Suprapubic skin (tissue), 4 donors: ENCODE measurements at places on chromosomes 11 and 22. TPM values are rescaled to one million over a fixed set of nuclear protein-coding genes. Genes with fewer than 3 reads are reported as not detected.
A peak's percentile ranks its signal among the peaks of the same experiment; 100 is the strongest.

DNA sequence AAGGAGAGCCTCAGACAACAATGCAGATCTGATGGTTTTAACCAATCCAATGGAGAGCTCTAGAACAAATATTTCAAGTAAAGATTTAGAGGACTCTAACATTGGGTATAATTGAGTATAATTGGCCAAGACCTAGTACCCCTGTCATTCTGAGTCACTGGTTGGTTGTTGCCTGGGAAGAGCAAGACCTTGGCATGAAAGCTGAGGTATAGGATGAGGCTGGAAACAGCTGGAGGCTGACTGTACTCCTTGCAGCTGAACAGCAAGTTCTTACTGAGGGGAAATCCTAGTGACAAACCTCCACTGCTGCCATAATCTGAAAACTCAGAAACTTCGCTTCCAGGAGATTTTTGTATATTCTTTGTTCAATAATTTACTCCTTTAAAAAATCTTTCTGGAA lies 54.3 kb upstream of the MUC15 start:
- no peak overlapping the region for H3K27ac ChIP-seq
- H3K4me1 ChIP-seq = no peaks in the 10 kb centered on the region
- H3K36me3 ChIP-seq = no peaks in the 10 kb centered on the region

DNA sequence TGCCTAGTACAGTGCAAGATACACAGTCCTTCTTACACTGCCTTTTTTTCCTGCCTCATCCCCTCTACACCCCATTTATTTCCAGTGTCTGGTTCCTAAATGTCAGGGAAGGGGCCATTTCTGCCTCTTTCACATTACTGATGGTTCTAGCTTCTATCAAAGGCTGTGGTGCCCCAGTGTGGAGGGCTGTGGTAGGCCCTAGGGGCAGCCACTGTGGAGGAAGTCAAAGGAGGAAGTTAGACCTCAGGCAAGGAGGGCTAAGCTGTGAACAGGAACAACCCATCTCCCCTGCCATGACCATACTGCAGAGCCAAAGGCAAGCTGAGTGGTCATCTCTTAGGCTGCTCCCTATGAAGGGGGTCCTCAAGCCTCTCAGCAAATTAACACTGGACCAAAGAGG lies 81.9 kb upstream of the CRTAM start:
- H3K27ac ChIP-seq = no peak overlapping the region
- H3K4me1 ChIP-seq = no peaks in the 10 kb centered on the region
- no peaks in the 10 kb centered on the region for H3K36me3 ChIP-seq
- no peaks in the 10 kb centered on the region for H3K27me3 ChIP-seq

OSBP2 gene
- total RNA-seq = 6.8 TPM

SEPTIN3 gene
- 2.7 TPM for total RNA-seq

C11orf86 gene
- total RNA-seq = not detected

DNA sequence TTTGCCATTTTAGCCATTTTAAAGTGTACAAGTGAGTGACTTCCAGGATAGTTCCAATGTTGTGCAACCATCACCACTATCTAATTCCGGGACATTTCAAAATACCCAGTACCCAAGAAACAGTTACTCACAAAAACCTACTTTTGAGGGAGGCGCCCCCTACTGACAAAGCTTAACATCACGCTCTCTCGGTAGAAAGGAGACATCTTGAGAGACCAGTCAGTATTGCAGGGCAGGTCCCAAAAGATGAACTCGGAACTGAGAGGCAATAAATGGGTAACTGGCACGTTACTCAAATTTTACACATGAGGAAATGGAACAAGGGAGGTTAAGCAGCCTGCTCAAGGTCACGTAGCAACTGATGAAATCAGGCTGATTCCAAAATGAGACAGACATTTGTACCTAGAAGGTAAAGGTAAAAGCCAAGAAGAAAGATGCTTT lies 50.0 kb upstream of the POU2AF1 start:
- H3K4me1 ChIP-seq = peaks cover 19% of the 10 kb centered on the region
- H3K4me3 ChIP-seq = no peak overlapping the region
- H3K36me3 ChIP-seq = no peaks in the 10 kb centered on the region
- H3K27ac ChIP-seq = no peak overlapping the region

- H3K36me3 ChIP-seq = no peaks in the 10 kb centered on the region
- H3K4me3 ChIP-seq = no peak overlapping the region
- H3K27ac ChIP-seq = no peak overlapping the region
- peak; percentile 76 for DNase-seq
- H3K27me3 ChIP-seq = no peaks in the 10 kb centered on the region
Observed at GRCh38 chr11:2776351-2777061, 76.7 kb upstream of the KCNQ1OT1 start.

TUBA8 gene
- 2.5 TPM for total RNA-seq

OR2AG1 gene
- total RNA-seq = not detected

OR8B4 gene
- not detected for total RNA-seq

GRCh38 chr22:50068096-50068495 lies 10.0 kb upstream of the TTLL8 start:
- no peaks in the 10 kb centered on the region for H3K36me3 ChIP-seq
- peaks cover 14% of the 10 kb centered on the region for H3K27me3 ChIP-seq
- no peak for DNase-seq
- no peak overlapping the region for H3K27ac ChIP-seq
- H3K4me3 ChIP-seq = no peak overlapping the region

- peaks cover 6% of the 10 kb centered on the region for H3K27me3 ChIP-seq
- H3K36me3 ChIP-seq = no peaks in the 10 kb centered on the region
- H3K4me3 ChIP-seq = no peak overlapping the region
- DNase-seq = no peak
Observed at GRCh38 chr11:73629907-73630306, 16.5 kb upstream of the PLEKHB1 start.

GRCh38 chr11:129286813-129287212 lies 88.8 kb upstream of the BARX2 start:
- no peak overlapping the region for H3K4me3 ChIP-seq
- DNase-seq = no peak
- no peak overlapping the region for H3K27ac ChIP-seq
- peaks cover 6% of the 10 kb centered on the region for H3K4me1 ChIP-seq

GRCh38 chr11:112159098-112160065 lies 4.5 kb downstream of the IL18 start:
- no peaks in the 10 kb centered on the region for H3K27me3 ChIP-seq
- H3K27ac ChIP-seq = peak overlapping the region; percentile 20
- H3K36me3 ChIP-seq = no peaks in the 10 kb centered on the region
- no peak for DNase-seq

GRCh38 chr11:62602141-62603071 lies 741 bp upstream of the MTA2 start:
- peak overlapping the region; percentile 100 for H3K4me3 ChIP-seq
- peaks cover 30% of the 10 kb centered on the region for H3K36me3 ChIP-seq
- peaks cover 55% of the 10 kb centered on the region for H3K4me1 ChIP-seq
- peak; percentile 87 for DNase-seq
- peak overlapping the region; percentile 99 for H3K27ac ChIP-seq

DNA sequence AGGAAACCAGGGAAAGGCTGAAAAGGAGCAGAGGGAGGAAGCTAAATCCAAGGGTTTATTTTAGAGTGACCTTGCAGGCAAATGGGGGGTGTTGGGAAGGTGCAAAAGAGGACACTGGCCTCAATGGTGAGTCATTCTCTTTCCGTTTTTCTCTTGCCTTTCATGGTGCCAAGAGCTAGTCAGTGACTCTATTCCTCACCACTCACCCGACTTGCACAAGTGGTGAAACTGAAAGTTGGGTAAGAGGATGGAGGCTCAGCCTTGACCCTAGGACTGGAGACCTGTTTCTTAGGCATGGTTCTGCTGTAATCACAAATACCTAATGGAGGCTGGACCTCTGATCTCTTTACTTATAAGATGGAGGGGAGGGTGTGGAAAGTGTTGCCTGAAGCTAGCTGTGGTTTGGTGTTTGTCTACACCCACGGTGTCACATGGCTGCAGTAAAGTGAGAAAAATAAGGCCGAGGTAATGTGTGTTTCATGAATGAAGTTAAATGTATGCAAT lies 67.3 kb upstream of the CREB3L1 start:
- no peak overlapping the region for H3K4me3 ChIP-seq
- no peak overlapping the region for H3K27ac ChIP-seq
- H3K27me3 ChIP-seq = peaks cover 5% of the 10 kb centered on the region
- H3K4me1 ChIP-seq = no peaks in the 10 kb centered on the region

CHRM4 gene
- 2.5 TPM for total RNA-seq

DNA sequence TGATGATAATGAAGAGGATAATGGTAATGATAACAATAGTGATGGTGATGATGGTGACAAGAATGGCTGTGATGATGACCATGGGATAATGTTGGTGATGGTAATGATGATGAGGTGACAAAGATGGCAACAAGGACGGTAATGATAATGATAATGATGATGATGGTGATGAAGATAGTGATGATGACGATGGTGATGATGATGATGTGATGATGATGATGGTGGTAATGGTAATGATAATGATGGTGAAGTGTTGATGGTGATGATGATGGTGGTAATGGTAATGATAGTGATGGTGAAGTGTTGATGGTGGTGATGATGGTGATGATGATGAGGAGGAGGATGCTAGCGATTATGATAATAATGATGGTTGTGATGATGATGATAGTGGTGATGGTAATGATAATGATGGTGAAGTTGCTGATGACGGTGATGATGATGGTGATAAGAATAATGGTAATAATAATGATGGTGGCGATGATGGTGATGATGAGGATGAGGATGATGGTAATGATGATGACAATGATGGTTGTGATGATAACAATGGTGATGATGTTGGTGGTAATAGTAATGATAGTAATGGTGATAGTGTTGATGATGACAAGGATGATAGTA lies 54.7 kb upstream of the OPCML start:
- DNase-seq = no peak
- no peak overlapping the region for H3K4me3 ChIP-seq
- no peaks in the 10 kb centered on the region for H3K36me3 ChIP-seq
- no peak overlapping the region for H3K27ac ChIP-seq
- H3K27me3 ChIP-seq = no peaks in the 10 kb centered on the region

- H3K27me3 ChIP-seq = peaks cover 67% of the 10 kb centered on the region
- DNase-seq = no peak
- no peaks in the 10 kb centered on the region for H3K36me3 ChIP-seq
- H3K4me3 ChIP-seq = peak within 1 kb of the TSS; percentile 32
Observed at GRCh38 chr11:113475160-113475761, at the start of gene DRD2. Gene DRD2, minus strand, starts transcription at chr11:113475398. Its CDS starts 50,747 bp downstream, at chr11:113424651.

GRCh38 chr11:1561266-1561665 lies 10.8 kb downstream of the DUSP8 start:
- H3K4me1 ChIP-seq = peaks cover 27% of the 10 kb centered on the region
- peaks cover 10% of the 10 kb centered on the region for H3K36me3 ChIP-seq
- DNase-seq = no peak
- H3K27me3 ChIP-seq = no peaks in the 10 kb centered on the region
- H3K27ac ChIP-seq = no peak overlapping the region
- H3K4me3 ChIP-seq = no peak overlapping the region

PIWIL4 gene
- 2.5 TPM for total RNA-seq

GRCh38 chr11:134597452-134597851 lies 185.4 kb upstream of the B3GAT1 start:
- peaks cover 3% of the 10 kb centered on the region for H3K27me3 ChIP-seq
- H3K27ac ChIP-seq = no peak overlapping the region
- no peaks in the 10 kb centered on the region for H3K4me1 ChIP-seq
- H3K4me3 ChIP-seq = no peak overlapping the region
- H3K36me3 ChIP-seq = no peaks in the 10 kb centered on the region

CCDC73 gene
- total RNA-seq = not detected

DNA sequence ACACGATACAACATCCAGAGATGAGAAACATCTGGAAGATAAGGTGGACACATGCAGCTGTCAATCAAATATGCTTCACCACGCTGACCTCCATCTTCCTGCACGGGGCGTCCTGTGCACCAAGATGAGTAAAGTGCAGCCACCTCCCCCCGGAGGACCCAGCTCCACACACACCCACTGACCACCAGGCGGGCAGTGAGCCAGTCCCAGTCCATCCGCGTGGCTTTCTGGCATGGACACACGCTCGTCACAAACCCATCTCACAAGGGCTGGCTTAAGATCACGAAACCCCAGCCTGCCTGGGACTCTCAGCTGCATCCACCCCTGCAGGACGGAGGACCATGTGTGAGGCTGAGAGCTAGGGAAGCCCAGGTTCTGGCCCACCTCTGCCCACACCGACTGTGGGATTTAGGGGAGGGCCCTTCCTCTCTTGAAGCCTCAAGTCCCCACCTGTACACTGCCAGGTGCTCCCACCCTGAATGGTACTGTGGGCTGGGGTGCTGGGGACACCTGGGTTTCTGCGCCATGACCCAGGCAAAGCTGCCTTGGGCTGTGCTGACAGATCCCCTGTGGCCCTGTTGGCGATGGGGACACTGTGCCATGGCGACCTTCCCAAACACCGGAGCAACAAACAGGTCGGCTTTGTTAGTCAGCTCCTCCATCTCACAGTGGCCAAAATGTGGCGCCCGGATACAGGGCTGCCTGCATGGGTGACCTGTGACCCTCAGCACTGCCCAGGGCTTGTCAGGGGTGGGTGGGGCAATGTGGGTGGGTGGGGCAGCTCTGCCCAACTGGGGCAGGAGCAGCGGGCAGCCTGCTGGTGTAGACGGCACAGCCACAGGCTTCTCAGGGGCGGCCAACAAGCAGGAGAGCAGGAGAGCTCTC lies 629.0 kb downstream of the TBC1D22A start:
- no peaks in the 10 kb centered on the region for H3K36me3 ChIP-seq
- no peak overlapping the region for H3K27ac ChIP-seq
- DNase-seq = no peak
- H3K4me1 ChIP-seq = no peaks in the 10 kb centered on the region
- H3K4me3 ChIP-seq = no peak overlapping the region

DNA sequence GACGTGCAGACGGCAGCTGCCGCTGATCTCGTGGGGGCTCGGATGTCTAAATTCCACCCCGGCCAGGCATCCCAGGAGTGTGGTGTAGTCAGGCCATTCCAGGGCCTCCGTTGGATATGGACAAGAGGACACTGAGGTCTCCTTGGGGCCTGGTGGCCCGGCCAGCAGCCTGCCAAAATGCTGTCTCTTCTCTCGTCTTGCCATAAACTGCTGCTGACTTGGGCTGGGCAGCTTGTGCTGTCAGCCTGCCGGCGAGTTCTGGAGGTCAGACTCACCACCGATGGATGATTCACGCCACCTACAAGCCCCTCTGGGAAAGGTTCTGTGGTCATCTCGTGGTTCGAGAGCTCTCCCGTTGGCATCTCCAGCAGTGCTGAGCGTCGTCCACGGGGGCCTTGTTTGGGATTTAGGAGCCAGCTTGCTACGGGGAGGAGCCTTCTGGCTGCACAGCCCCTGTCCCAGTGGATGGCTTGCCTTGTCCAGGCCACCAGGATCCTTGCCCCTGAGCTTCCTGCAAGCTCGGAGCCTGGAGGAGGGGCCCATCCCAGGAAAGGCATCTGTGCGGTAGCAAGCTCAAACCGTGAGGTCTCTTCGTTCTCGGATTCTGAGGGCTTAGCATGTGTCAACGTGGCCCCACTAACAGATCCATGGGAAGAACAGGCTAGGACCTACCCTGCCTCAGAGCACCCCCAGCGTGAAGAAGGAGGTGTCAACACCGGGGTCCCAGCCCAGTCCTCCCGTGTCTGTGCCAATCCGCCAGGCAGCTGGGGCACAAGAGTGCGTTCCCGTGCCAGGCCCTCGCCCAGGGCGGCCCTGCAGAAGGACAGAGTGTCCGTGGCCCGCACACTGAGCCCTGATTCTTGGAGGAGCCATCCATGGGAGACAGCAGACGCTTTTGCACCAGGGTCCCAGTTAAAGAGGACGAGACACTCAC lies 1114.1 kb downstream of the BRD1 start:
- peak; percentile 47 for DNase-seq
- no peak overlapping the region for H3K27ac ChIP-seq
- no peaks in the 10 kb centered on the region for H3K27me3 ChIP-seq
- H3K4me3 ChIP-seq = no peak overlapping the region
- H3K4me1 ChIP-seq = no peaks in the 10 kb centered on the region

- H3K27ac ChIP-seq = peak overlapping the region; percentile 79
- H3K4me3 ChIP-seq = no peak overlapping the region
- no peaks in the 10 kb centered on the region for H3K27me3 ChIP-seq
- DNase-seq = no peak
- H3K4me1 ChIP-seq = peaks cover 63% of the 10 kb centered on the region
Observed at GRCh38 chr11:35088676-35089075, 50.3 kb upstream of the CD44 start.

CD3G gene
- 0.73 TPM for total RNA-seq
